ENCODE measurements at places on chromosomes 12 and 14.

DNA sequence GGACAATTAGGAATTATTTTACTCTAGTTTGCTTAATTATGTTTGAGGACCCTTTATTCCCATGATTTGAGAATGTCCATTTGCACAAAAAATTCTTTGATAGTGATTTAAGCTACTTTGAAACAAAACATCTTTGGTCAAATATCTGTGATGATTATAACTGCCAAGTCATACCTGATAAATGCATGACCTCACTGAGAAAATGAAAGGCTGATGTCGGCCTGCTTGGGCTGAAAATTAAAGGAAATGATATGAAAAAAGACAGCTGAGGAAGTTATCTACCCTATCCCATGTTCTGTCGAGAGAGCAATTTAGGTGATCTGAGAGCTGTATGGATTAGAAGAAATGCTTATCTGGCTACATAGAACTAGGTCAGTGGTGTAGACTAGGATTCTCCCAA is 43.6 kb downstream of the ATL1 start:
- no peak for DNase-seq

DNA sequence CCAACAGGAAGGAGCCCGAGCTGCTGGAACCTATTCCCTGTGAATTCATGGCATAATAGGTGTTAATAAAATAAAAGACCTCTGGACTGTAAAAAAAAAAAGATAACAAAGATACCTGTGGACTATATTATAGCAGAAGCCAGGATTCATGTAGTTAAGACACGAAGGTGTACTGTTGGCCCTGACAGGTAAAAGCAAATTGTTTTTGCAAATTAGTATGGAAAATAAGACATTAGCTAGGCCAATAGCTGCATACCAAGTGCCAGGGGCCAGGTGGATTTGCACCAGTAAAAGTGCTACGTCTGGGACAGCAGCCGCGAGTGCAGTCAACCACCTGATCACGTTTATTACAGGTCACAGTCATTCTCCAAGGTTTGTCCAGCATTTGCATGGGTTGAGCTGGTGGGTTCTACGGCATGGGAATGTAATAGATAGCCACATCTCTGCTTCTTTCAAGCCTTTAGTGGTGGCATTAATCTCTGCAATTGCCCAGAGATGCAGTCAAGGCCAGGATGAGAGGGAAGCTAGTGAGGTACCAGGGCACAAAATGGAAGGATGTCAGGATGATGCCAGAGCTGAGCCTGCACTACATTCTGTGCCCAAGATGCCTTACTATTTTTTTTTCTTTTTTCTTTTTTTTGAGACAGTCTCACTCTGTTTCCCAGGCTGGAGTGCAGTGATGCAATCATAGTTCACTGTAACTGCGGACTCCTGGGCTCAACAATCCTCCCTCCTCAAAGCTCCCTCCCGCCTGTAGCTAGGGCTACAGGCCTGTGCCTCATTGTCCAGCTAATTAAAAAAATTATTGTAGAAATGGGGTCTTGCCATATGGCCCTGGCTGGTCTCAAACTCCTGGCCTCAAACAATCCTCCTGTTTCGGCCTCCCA is 26.3 kb downstream of the TNFAIP2 start:
- DNase-seq = no peak

GRCh38 chr12:127636882-127637281 is 630.1 kb upstream of the TMEM132C start:
- no peak for DNase-seq

DNA sequence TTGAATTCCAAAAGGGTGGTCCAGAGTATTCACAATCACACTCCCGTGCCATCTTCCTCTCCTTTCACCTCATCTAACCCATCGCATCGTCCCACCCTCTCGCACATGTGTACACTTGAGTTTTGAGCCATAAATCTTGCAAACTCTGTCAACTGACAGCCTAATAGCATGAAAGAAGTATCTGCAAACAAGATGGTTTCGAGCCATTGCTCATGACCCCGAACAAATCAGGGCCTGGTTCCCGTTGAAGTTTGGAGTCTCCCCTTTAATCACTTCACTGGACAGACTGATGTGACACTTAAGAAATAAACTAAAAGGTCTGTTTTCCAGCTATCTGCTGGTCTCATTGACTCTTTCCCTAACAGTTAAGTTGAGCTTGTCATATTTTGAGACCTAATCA is 223.6 kb upstream of the SOX5 start:
- no peak for DNase-seq

DNA sequence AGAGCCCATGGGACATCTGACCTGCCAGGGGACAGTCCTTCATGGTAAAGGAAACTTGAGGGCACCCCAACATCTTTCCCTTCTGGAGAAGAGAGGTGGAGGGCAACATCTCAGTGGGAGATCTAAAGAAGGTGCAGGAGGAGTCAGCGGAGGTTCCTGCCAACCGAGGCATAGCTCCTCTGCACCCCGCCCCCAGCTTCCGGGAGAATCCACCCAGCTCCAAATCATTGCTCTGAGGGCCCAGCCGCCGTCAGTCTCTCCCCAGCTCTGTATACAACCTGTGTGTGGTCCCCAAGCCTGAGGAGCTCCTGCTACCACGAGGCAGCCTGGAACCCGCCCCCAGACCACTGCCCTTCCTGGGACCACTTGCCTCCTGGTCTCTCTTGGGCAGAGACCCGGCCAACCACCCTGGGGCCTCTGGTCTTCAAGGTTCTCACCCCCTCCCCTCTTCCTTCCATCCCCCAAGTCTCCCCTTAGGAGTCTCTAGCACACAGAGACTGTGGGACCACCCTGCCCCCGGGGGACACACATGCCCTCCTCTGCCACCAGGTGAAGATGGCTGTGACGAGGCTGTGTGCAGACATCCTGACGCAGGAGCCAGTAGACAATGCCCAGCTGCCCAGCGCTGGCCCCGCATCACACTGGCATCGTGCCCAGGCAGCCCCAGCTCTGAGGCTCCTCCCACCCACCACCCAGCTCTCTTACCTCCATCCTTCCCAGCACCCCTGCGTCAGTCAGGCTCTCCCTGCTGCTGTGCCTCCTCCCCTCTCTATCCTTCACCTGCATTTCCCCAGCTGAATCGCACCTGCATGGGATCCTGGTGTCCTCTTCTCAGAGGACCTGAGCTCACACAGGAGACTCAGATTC is 13.0 kb upstream of the NUDT14 start:
- DNase-seq = no peak

All from activated CD8-positive, alpha-beta memory T cell treated with anti-CD3 and anti-CD28 coated beads for 4 hours (primary cell).